T-helper 9 cell (primary cell): ENCODE measurements at places on chromosomes 6 and 20.

GRCh38 chr6:53828215-53828614 is 33.4 kb downstream of the LRRC1 start:
- DNase-seq = no peak

DNA sequence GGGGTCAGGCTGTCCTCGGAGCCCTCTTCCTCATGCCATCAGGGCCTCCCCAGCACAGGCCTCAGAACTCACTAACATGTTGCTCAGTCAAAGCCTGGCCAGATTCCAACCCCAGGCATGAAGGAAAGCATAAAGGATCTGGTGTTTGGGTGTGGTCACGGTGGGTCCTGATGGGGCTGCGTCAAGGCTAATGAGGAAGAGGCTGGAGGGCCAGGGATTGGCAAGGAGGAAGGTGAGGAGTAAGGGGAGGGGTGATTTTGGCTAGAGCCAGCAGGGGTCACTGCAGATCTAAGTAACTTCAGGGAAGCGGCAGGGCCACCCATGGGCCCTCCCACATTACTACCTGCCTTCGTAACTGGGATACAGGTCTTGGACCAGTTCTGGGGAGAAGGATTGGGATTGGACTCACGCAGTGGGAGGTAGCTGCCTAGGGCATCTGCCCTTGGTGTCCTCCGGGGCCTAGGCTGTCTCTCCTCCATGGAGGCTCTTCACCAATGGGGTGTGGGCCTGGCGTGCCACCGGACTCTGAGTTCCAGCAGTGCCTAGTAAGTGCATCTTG is 36.2 kb upstream of the MRPS18A start:
- peak; percentile 49 for DNase-seq

DNA sequence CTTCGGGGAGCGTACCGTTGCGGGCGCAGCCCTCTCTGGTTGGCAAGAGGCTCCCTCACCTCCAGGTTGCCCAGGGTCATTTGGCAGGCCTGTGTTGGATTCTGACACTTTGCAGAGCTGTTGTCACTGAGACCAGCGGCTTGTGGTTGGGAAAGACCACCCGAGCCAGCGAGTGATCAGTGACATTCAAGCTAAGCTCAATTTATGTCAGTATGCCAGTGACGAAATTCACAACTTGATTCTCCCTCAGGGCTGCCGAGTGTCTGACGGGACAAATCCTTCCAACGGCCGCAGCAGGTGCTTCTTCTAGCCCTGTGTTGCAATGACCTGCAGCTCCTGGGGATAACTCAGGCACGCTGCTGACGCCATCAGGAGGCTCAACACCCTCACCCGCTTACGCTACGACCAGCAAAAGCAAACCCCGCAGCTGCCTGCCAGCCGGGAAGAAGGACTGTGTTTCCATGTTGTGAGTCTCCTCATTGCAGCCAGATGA is 16.9 kb upstream of the SLC22A2 start:
- DNase-seq = no peak

DNA sequence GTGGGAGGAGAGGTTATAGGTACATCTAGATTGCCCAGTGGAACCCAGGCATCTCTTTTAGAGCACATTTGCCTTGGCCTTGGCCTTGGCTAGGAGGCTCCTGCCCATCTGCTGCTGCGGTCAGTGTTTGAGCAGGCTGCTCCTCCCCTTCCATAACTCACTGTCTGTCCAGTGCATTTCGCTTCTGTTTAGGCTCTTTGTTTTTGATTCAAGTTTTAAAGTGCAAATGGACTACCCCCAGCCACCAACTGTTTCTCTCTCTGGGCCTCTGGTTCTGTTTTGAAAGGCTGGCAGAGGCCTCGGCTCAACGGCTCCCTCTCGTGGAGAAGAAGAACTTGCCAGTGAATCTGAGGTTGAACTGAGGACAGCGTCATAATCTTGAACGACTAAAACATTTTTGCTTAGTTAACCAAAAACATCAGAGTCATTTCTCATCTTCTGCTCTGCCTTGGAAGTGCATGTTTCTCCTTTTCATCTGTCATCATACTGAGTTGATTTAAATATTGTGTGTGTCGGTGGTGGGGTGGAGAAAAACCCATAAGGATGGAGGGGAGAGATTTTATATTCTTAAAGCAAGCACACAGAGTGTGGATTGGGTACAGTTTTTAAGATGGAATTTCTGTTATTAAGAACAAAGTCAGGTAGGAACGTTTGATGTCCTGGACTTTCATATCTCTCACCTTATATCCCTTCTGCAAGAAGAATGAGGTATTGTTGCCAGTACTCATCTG is 171.4 kb downstream of the DTNBP1 start:
- peak; percentile 50 for DNase-seq

GRCh38 chr6:71385111-71385822 is 96.7 kb downstream of the OGFRL1 start:
- no peak for DNase-seq

- DNase-seq = no peak
Observed at GRCh38 chr20:18839507-18840247, 26.1 kb downstream of the SCP2D1 start.

- DNase-seq = no peak
Observed at GRCh38 chr6:44926556-44926955, 401.6 kb upstream of the RUNX2 start.

GRCh38 chr6:43852350-43852864 is 82.4 kb downstream of the VEGFA start:
- no peak for DNase-seq

DNA sequence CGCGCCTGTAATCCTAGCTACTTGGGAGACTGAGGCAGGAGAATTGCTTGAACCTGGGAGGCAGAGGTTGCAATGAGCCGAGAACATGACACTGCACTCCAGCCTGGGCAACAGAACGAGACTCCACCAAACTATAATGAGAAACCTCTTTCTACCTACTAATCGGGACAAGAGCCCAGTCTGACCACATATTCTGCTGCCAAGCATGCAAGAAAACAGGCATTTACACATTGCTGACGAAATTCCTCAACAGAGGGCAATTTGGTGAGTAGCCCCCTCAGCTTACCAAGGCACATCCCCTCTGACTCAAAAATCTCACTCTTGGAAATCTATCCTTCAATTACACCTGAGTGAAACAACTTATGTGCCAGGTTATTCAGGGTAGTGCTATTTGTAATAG is 81.2 kb downstream of the SLC23A2 start:
- DNase-seq = no peak

DNA sequence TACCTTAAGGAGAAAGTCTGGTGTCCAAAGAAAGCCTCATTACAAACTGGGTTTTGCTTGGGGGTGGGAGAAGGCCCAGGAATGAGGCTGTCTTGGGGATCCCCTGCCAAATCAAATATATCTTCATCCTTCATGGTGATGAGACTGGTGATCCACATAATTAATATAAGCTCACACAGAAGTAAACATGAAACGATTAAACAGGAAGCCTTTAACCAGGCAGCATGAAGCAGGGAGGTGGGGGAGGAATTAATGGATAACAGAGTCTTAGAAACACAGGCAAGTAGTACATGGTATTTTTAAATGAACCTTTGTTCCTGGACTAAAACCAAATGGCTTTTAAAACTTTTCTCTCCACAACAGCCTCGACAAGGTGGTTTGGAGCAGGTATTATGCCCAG is 437.5 kb downstream of the TFAP2A start:
- DNase-seq = no peak

DNA sequence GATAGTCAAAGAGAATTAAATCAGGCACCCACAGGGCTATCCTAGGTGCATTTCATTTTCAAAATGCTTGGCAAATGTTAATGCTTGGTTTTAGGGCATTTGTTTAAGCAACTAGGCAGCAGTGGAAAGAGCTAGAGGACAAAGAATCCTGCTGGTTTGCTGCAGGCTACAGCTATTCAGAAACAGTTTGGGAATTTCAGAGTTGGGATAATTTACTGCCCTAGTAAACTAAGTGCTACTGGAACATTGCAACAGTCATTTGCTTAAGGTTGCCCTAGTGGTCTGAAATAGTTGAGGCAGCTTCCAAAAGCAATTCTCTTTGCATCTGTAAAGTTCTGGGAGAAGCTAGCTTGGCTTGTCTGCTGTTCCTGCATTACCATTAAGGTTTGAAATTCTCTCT is 312.7 kb downstream of the LAMA2 start:
- no peak for DNase-seq

- DNase-seq = no peak
Observed at GRCh38 chr20:50571466-50571865, 61.3 kb downstream of the PTPN1 start.

DNA sequence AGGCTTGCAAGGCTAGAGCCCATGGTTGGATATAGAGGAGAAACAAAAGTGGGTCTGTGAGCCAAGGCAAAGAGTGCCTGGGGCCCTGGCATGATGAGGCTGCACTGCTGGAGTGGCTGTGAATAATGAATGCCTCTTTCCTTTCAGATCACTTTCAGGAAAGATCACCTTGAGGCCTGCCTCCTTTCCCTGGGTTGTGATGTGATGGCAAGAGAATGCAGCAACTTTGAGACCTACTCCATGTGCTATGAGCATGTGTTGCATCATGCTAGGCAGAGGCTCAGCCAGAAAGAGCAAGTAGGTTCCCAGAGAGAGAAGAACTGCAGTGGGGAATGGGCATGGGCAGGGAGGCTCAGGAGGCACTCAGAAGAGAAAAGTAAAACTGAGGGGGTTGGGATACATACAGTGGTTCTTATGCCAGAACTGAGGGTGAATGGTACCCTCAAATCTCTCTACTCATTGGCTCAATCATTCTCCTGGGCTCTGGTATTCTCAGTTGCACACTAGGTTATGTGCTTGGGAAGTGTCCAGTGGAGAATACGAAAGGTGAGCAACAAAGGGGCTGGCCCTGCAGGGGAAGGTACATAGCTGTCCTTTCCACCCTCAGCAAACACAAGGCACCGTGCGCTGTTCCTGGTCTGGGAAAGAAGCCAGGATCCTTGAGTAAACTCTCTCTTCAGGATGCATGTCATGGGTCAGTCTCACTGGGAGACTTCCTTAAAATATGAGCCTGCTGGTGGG is 45.9 kb downstream of the CD164 start:
- no peak for DNase-seq

GRCh38 chr6:157831018-157831369 is 7.9 kb downstream of the SNX9 start:
- DNase-seq = no peak

GRCh38 chr20:24497851-24498250 is 28.4 kb downstream of the SYNDIG1 start:
- DNase-seq = no peak

- DNase-seq = no peak
Observed at GRCh38 chr6:108742041-108742440, 106.2 kb upstream of the ARMC2 start.

GRCh38 chr6:133857696-133858095 is 31.2 kb upstream of the TCF21 start:
- no peak for DNase-seq

DNA sequence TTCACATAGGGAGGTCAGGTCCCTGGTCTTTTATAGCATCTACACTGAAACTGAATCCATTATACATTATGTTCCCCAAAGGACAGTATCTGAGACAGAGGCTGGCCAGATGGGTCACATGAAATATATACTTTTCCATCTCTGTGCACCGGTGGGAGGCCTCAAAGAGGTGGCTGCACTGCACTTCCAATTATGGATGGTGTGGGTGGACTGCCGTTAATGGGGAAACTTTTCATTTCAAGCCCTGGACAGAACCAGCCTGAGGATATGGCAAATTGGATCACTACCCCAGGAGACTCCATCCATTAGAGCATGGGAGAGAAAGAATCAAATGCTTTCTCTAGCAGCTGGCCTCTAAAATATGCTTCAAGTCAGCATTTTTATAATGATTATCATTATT is 280.5 kb upstream of the OPRM1 start:
- no peak for DNase-seq

DNA sequence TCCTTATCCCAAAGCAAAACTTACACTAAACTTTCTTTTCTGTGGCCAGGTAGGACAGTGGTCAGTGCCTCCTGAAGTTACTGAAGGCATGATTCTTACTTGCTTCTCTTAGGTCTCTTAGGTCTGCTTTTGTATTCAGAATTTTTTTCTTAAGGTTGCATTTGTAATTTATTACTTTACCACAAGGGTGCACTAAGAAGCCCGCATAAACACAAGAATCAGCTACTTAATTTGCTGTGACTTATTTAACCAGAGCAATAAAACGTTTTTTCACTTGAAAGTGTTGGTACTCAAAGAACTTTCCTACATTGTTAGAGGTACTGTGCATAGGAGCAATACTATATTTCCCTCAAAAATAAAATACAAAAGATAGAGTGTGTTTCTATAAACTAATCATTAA is 75.4 kb upstream of the LAMA2 start:
- DNase-seq = no peak

- DNase-seq = no peak
Observed at GRCh38 chr6:49790341-49790740, 3.3 kb upstream of the PGK2 start.

- DNase-seq = no peak
Observed at GRCh38 chr6:163296835-163297519, 117.5 kb upstream of the QKI start.

DNA sequence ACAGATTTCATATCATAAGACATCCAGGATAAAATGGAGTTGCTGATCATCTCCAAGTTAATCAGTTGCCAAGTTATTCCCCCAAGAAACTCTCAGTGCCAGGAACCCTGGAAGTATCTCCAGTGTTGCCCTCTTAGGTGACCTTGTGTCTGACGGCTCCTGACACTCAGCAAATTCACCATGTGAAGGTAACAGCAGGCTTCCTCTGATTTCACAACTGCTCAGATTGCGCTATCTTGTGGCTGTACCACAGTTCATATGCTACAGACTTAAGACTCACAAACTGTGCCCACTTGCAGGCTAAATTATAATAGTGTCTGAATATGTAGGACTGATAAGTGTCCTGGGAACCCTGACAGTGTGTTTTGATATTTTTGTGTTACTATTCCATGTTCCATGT is 186.6 kb upstream of the OPRM1 start:
- no peak for DNase-seq

- DNase-seq = no peak
Observed at GRCh38 chr6:145863366-145863765, 48.8 kb upstream of the FBXO30 start.

DNA sequence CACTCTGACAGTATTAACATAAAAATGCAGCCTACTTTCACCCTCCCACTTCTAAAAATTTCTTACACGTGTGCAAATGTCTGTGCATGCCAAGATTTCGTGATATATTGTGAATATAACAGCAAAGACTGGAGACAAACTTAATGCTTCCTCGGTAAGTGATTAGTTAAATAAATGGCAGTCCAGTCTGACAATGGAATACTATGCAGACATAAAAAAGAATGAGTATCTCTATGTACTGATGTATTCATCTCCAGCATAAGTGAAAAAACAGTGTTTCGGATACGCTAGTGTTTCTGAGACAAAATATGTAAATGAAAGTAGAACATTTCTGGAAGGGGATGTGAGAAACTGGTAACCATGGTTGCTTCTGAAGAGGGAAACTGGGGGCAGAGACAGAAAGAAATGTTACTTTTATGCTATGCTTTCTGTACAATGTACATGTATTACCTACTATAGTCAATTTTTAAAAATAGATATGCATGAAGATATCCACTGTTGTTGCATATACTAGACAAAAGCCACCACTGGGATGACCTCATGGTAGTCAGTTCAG is 7.0 kb downstream of the SLC22A23 start:
- DNase-seq = no peak
